OCI-LY7 (cell line): ENCODE measurements at places on chromosomes 6 and 20.

- peak; percentile 53 for DNase-seq
These were observed 50.3 kb upstream of the GFRAL start for GRCh38 chr6:55276745-55277530.

DNA sequence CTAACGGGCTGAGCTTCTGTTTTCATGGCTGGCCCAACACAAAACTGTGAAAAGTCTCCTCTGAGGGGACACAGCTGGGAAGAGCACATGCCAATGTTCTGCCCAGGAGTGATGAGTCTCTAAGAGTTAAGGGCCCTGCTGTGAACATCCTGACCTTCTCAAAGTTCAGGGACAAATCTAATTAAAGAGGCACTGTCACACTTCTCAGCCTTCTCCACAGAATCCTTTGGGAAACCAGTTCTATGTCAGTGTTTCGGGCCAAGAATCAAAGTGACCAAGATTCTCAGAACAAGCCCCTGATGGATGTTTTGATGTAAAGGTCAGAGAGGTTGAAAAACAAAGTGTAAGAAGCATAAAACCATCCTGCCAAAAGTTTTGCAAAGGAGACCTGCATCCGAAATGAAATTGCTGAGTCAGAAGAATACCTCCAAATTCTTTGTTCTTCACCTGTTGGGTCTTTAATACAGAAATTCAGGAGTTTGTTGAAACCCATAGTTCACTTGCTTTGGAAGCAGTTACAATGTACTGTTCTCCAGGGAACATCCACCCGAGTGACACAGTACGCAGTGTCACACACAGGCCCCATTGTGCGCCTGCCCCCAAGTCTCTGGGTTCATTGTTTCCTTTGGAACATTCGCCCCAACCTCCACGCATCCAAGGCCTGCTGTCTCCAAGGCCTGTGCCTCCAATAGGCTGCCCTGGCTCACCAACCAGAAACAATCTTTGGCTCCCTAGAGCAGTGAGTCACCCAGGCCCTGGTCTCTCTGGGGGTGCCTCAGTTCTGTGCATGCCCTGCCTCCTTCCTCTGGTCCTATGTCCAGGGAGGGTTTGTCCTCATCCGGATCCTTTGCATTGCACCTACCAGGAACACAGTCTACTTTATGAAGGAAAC is 65.5 kb upstream of the QKI start:
- no peak for DNase-seq

GRCh38 chr20:11205769-11206362 is 532.1 kb upstream of the JAG1 start:
- no peak for DNase-seq

GRCh38 chr20:48544402-48545339 is 283.1 kb downstream of the PREX1 start:
- DNase-seq, result no peak

DNA sequence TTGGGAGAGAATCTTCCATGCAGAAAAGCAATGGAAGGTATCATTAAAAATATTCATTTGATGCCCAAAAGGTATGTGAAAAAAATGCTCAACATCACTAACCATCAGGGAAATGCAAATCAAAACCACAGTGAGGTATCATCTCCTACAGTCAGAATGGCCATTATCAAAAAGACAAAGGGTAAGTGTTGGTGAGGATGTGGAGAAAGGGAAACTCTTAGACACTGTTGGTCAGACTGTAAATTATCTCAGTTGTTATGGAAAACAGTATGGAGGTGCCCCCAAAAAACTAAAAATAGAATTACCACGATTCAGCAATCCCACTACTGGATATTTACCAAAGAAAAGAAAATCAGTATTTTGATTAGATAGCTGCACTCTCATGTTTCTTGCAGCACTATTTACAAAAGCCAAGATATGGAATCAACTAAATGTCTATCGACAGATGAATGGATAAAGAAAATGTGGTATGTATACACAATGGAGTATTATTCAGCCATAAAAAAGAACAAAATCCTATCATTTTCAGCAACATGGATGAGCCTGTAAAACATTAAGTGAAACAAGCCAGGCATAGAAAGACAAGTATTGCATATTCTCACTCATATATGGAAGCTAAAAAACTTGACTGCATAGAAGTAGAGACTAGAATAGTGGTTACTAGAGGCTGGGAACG is 84.0 kb downstream of the DTNBP1 start:
- no peak for DNase-seq

DNA sequence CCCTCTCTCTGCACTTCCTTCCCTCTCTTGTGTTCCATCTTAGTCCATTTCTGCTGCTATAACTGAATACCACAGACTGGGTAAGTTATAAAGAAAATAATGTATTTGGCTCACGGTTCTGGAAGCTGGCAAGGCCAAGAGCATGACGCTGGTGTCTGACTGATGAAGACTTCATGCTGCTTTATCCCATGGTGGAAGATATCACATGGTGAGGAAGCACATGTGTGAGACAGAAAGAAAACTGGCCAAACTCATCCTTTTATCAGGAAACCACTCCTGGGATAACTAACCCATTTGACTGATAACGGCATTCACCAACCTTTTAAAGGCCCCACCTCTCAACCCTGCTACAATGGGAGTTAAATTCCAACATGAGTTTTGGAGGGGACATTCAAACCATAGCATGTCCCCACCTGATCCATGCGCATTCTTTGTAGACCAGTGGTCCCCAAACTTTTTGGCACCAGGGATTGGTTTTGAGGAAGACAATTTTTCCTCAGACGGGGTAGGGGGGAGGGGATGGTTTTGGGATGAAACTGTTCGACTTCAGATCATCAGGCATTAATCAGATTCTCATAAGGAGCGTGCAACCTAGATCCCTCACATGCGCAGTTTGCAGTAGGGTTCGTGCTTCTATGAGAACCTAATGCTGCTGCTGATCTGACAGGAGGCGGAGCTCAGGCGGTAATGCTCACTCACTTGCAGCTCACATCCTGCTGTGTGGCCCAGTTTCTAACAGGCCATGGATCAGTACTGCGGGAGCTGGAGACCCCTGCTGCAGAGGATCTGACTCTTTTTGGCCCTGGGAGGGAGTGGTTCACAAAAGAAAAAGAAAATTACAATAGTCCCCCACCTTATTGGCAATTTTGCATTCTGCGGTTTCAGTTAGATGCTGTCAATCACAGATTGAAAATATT is 71.7 kb upstream of the RNF24 start:
- DNase-seq, result no peak

- DNase-seq, result peak; percentile 64
These were observed 4.7 kb downstream of the ZMYND8 start for GRCh38 chr20:47351643-47352331.

DNA sequence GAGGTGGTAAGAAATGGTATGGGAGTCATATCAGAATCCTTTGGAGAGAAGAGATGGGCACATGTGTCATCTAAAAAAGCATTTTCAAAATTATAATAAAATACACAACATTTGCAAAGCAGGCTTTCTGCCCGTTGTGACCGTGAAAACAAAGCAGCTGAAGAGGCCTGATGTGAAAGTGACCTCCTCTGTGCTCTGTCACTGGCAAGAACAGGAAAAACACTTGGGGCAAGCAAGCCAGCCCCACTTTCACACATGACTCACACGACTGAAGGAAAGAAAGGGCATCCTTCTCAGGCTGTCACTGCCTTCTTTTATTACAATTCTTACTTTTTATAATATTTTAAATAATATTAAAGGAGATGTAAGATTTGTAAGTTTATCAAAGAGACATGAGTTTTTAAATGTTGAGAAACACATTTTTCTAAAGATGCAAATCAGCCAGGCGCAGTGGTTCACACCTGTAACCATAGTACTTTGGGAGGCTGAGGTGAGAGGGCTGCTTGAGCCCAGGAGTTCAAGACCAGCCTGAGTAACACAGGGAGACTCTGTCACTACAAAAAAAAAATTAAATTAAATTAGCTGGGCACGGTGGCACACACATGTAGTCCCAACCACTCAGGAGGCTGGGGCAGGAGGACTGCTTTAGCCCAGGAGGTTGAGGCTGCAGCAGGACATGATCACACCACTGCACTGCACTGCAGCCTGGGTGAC is 143.7 kb downstream of the BTBD9 start:
- no peak for DNase-seq

- no peak for DNase-seq
These were observed 129.3 kb upstream of the PDE7B start for GRCh38 chr6:135722190-135722589.

- DNase-seq, result peak; percentile 16
These were observed 313.6 kb downstream of the ALDH8A1 start for GRCh38 chr6:134636186-134636799.

- DNase-seq, result no peak
These were observed 16.9 kb downstream of the KCNK15 start for GRCh38 chr20:44762466-44763140.

- no peak for DNase-seq
These were observed 1.2 kb downstream of the SAYSD1 start for GRCh38 chr6:39113788-39114187.

GRCh38 chr6:4901386-4902061 is 102.3 kb downstream of the RPP40 start:
- DNase-seq, result peak; percentile 8

DNA sequence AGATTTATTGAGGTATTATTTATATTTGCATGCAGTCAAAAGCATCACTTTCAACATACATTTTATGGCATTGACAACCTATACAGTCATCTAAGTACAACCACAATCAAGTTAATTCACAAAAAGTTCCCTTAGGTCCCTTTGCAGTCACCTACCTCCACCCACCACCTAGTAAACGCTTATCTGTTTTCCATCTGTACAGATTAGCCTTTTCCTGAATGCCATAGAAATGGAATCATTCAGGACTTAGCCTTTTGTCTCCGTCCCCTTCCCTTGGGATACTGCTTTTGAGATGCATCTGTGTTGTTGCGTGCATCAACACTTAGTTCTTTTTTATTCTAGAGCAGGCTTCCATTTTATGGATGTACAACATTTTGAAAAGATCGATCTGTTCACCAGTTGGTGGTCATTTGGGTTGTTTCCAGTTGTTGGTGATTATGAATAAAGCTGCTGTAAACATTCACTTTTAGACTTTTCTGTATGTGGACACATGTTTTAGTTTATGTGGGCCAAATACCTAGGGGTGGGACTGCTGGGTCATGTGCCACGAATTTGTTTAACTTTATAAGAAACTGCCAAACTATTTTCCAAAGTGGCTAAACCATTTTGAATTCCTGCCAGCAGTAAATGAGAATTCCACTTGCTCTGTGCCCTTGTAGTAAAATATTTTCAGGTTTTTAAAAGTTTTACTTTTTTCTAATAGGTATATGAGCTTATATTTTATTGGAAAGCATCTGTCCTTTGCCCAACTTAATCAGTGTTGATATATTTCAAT is 17.6 kb upstream of the IFNGR1 start:
- DNase-seq, result no peak

DNA sequence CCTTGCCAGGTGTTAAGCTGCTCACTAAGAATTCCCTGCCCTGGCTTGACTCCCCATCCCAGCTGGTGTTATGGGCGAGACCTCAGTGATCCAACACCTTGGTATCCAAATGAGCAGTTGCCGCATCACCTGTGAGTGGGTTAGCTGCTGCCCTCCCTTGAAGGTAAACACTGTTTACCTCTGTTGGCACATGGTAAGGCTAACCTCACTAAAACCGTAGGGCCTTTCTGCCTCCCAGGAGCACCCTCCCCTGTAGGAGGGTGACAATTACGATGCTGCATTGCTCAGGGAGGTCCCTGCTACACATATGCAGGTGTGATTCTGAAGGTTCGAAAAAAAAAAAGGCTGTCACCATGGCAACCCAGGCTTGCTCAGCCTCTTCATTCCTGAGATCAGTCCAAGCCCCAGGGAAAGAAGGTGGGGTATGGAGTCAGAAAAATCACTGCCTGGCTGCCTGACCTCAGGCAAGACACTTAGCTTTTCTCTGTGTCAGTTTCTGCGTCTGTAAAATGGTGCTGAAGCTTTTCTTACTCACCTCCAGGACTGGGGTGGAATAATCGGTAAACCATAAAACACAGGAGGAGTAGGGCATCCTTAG is 19.5 kb downstream of the PNPLA1 start:
- no peak for DNase-seq

DNA sequence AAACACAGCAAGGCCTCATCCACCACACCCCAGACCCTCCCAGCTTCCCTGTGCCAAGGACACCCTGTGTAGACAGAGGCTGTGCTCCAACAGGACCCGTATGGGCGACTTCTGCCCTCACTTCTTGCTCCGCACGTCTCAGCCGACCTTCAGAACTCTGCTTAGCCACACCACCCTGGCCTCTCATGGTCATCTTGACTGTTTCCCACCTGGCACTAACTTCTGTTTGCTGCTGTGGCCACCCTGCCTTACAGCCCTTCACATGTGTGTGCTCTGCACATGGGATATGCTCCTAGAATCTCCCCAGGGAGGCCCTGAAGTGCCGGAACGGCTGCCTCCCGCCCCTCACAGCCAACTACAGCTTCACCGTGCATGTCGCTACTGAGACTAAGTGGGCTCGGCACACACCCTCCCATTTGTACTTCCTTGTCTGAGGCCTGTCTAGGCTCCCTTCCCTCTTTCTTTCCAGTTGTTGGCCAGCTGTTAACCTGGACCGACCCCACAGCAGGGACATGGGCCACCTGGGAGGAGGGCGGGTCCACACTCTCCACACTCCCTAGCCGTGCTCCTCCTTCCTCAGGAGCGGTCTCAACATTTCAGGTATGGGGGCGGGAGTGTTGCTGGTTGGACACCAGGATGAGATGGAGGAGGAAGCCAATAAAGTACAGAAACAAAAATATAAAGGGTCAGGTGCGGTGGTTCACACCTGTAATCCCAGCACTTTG is 69.6 kb downstream of the PYGB start:
- no peak for DNase-seq

- no peak for DNase-seq
These were observed 97.5 kb downstream of the TAF4 start for GRCh38 chr20:61968036-61968810.

DNA sequence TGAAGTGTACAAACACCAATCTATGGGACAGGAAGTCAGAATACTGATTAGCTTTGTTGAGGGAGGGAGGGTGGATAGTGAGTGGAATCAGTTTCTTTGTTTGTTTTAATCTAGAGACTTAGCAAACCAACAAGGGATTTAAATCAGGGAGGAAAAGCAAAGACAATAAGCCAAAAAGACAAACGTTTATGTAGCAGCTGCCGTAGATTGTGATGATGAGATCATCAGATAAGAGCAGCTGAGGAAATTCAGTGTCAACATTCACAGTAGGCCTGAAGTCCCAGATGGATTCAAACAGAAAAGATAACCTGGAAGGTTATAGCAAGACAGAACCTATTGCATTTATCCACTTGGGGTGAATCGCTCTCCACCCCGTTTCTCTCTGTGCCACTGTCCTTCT is 104.9 kb upstream of the SYNDIG1 start:
- no peak for DNase-seq

DNA sequence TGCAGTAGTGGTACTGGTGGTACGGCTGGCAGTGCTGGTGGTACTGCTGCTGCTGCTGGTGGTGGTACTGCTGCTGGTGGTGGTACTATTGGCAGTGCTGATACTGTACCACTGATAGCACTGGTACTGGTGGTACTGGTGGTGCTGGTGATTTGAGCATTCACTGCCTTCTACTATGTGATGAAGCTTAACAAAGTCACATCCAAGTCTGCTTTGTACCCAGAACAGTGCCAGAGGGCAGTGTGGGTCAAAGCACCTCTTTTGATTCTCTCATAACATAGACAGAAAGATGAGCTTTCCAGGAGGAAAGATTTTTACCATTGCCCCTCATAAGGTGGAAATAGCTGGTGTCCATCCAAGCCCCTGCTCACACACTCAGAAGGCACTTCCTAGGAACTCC is 48.7 kb downstream of the ANKRD6 start:
- DNase-seq, result no peak
